ENCODE measurements at places on chromosomes 3 and 15.

DNA sequence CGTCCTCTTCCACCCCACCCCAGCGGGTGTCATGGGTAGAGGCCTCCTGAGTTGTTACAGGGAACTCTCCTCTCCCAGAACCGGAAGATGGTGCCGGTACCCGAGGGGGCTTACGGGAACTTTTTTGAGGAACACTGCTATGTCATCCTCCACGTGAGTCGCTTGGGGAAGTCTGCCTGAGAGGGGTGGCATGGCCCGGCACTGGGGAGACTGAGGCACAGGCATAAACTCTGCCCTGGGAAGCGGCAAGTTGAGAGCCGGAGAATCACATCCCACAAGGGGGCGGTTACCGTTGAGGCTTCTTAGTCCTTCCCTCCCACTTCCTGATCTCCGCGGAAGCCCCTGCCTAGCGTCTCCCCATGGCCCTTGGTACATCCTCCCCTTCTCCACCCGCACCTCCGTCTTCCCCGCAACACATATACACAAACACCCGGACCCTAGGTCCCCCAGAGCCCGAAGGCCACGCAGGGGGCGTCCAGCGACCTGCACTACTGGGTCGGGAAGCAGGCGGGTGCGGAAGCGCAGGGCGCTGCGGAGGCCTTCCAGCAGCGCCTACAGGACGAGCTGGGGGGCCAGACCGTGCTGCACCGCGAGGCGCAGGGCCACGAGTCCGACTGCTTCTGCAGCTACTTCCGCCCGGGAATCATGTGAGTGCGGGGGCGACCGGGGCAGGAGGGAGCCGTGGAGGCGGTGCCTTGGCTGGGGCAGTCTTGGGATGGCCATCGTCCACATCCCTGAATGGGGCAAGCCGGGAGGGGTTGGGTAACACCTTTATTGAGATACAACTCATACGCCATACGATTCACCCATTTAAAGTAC is 3.4 kb downstream of the VILL start:
- peak; percentile 86 for DNase-seq

GRCh38 chr3:61848885-61849284 is 287.5 kb downstream of the PTPRG start:
- DNase-seq: peak; percentile 67

DNA sequence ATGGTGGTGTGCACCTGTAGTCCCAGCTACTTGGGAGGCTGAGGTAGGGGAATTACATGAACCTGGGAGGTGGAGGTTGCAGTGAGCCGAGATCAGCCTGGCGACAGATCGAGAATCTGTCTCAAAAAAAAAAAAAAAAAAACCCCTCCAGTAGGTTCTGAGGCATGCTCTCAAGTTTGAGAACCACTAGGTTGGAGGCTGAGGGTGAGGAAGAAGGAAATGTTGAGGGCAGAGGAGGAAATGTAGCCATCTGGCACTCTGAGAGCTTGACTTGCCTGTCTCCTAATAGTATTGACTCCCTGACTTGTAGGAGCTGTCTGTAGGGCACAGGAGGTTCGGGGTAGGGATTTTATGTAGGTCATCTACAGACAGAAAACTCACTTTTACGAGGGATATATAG is 204.6 kb downstream of the OPA1 start:
- no peak for DNase-seq

DNA sequence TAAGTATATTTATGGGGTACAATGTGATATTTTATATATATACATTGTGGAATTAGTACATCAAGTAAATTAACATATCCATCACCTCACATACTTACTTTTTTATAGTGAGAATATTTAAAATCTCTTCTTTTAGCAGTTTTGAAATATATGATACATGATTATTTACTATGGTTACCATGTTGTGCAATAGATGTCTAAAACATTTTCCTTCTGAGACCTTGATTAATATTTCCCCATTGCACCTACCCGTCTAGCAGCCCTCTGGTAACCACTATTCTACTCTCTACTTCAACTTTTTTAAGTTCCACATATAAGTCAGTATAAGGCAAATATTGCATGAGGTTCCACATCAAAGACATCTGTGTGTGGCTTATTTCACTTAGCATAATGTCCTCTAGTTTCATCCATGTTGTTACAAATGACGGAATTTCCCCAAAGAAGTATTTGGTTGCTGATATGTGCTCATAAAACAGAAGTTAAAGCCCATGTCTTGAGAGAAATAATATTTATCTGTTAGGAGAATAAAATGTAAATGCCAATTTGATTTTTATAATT is 29.6 kb upstream of the NFKBIZ start:
- DNase-seq: no peak

DNA sequence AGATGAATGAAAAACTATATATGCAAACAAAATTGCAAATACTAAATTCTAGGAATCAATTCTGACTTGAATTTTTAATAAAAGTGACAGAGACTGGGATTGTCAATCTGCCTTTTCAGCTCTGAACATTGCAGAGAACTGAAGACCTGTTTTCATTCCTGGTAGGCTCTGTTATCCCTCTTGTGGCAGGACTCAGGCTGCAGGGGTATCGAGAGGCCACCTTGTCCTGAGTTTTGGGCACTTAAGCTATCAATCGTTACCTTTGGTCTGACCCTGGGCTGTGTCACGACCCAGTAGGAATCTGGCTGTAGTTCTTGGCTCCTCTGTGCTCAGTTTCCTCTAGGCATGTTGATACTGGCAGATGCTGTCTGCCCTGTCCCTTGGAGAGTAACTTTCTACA is 238.0 kb downstream of the CACNA2D3 start:
- no peak for DNase-seq

GRCh38 chr3:189577050-189577951 is 53.9 kb upstream of the TP63 start:
- no peak for DNase-seq

DNA sequence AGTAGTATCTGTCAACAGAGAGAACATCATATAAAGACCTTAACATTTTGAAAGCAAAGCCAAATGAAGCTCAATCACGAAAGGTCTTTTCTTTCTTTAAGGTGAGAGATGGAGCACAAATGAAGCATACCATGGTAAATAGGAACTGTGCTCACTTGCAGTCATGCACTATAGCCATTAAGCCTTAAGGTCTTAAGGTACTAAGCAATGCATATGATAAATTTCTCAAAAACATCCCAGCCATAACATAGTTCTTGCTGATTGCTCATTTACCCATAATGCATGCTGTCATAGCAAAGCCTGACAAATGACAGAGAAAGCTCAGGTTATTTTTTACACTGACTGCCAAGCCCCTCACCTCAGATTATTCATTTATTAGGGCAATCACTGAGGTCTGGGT is 214.5 kb downstream of the MECOM start:
- no peak for DNase-seq

- DNase-seq: no peak
Measured at GRCh38 chr15:26866298-26867199, at the start of gene GABRA5. Gene GABRA5 (plus strand): TSS chr15:26867062. CDS start chr15:26869249, 2,187 bp downstream.

DNA sequence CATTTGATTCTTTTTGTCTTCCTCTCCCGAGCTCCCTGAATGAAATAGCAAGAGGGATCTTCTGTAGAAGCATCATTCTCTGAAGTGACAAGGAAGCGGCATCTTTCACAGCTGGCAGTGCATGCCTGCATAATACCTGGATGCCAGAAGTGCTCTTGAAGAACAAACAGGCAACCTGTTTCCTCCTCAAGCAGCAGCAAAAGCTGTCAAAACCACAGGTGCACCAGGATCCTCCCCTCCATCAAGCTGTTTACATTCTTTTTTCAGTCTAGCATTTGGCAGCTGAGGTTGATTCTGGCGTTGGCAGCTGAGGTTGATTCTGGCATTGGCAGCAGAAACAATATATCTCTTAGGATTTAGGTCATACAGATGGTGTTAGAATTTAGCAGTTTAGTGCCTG is 979.0 kb downstream of the TUSC7 start:
- DNase-seq: no peak

GRCh38 chr3:72487078-72487765 is 361.0 kb downstream of the SHQ1 start:
- peak; percentile 96 for DNase-seq

DNA sequence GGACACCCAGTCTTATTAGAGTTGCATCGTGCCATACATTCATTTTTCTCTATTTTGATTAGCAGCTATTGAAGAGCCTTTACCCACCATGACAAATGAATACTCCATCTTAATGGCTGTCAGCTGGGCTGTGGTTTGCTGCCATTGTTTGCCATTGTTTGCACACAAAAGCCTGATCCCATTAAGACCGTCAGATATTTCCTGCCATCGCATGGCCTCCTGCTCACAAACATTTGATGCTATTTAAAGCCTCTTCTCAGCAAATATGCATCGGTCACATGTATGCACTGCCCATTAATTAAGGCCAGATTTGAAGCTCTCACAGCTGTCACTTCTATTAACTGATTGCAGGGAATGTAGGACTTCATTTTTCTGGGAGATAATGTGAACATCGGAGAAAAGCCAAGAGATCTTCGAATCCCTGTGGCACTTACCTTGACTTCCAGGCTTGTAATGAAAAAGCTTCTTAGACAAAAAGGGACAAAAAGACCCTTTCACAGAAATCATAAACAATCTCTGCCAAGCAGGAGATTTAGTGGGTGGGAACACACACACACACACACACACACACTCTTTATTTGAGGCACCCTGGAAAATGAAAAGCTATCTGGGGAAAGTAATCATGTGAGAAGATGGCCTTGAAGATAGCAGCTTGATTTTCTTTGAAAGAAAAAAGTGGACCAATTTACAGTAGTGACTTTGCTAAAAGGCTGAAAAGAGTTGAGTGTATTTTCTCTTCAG is 175.4 kb upstream of the NR2E3 start:
- DNase-seq: no peak

DNA sequence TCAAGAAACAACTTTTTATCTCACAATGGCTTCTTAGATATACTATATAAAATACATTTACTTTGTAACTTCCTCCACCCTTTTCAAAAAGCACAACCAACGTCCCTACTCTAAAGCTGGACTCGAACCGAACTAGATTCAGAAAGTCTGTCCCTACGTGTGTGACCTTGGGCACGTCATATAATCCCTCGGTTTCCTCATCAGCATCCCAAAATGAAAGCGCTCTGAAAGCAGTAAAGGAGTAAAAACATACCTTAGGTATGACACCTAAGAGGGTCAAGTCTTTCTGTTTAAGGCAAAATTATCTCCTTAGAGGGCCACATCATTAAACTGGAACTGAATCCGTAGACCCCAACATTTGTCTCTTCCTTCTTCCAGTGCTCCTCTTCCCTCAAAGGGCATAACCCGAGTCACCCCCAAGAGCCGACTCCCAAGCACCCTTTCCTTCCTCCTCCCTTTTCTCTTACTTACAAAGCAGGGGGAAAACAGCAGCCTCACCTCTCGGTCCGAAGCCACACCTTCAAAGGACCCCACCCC is 663 bp downstream of the PDCD10 start:
- DNase-seq: peak; percentile 25

DNA sequence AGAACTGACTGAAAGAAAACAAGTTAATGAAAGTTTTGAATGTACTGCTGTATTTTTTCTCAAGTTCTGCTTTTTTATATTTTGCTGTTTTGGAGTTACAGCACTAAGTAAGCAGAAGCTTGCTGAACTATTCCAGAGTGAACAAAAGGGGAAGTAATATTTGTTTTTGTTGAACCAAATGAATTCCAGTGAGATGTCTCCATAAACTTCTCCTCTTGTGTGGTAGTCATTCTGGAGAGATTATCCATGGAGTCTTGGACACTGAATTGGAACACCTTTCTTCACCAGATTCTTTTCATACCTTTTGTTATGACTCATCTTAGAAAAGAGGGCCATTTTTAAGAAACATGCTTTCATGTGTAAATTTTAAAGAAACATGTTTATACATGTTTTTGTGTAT is 8.8 kb downstream of the ANKUB1 start:
- DNase-seq: peak; percentile 83

DNA sequence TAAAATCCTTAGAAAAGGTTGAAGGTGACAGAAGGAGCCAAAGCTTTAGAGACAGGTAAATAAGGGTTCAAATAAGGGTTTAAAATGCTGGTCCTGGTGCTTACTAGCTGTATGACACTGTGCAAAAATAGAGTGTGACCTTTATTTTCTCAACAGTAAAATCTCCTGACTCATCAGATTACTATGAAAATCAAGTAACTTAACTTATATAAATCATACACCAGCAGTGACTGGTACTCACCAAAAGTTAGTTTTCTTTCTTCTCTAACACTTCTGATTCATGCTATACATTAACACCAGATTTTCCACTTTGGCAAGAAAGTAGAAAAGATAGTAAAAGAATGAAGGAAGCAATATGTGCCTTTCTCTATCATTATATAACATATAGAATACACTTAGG is 205.9 kb upstream of the GBE1 start:
- no peak for DNase-seq

- no peak for DNase-seq
Measured at GRCh38 chr3:39255503-39256325, 24.1 kb downstream of the CX3CR1 start.

- DNase-seq: peak; percentile 63
Measured at GRCh38 chr3:141335531-141336061, 32.7 kb upstream of the ZBTB38 start.

DNA sequence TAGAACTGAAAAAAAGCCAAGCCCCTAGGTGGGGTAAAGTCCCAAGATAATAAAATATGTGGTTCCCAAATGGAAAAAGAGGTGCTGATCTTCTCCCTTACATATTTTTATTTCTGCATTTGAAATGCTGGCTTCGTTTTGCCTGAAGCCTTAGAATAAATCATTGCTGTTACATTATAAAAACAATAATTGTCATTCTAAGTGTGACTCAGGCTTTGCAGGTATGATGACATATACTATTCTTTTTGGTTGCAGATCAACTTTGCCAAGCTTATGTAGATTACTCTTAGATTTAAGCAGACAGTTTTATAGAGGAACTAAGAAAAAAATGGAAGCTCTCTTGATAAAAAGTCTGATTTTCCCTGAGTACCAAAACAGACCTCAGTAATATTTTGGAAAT is 7.5 kb downstream of the IDH3A start:
- no peak for DNase-seq

DNA sequence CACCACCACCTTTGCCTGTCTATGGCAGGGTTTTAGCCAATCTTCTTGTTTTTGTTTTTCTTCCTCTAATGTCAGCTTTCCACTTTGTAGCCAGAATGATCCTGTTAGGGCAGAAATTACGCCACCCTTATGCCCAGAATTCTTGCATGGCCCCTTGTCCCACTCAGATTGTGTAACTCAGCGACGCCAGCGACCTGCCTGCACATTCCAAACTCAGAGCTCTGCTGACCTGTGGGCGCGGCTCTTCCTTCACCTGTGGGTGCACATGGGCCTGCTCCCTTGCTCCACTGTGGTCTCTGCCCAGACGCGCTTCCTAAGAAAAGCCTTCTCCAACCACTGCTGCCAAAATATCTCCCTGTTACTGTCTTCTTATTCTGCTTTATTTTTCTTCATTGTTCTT is 45.0 kb downstream of the MED12L start:
- no peak for DNase-seq

- peak; percentile 70 for DNase-seq
Measured at GRCh38 chr15:48472756-48473155, 141.5 kb downstream of the DUT start.

DNA sequence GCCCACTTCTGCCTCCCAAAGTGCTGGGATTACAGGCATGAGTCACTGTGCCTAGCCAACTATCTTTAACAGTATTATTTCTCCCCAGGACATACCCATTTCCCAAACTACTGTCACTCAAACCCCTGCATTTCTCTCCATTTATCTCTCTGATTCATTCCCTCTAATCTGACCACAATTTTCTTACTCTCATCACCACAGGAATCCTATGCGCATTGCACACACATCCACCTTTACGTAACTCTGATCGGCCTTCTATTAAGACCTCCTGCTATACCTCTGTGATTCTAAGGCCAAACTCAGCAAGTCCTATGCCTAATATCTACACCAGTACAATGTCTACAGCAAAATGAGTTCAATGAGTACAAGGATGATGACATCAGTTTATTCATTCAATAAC is 235.0 kb downstream of the ULK4 start:
- peak; percentile 10 for DNase-seq

Data from EL (cell line).